Activated CD4-positive, alpha-beta T cell treated with anti-CD3 and anti-CD28 coated beads, Interleukin-2, amount 50 U/mL, for 48 hours (primary cell): ENCODE measurements at places on chromosomes 11 and 22.

DNA sequence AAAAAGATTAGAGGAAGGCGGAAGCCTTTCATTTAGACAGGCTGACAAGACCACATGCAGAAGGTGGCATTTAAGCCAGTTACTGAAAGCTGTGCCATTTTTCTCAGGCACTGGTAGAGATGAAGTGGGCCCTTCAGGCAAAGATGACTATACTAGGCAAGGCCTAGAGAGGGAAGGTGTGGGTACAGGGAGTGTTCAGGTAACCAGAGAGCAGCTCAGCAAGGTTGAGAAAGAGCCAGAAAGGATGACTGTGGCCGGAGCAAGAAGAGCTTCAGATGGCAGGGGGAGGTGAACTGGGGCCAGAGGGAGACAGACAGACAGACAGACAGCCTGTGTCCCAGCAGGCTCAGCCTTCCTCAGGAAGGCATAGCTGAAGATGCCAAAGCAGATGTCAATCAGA is 88.1 kb upstream of the NARS2 start:
- DNase-seq, result no peak

DNA sequence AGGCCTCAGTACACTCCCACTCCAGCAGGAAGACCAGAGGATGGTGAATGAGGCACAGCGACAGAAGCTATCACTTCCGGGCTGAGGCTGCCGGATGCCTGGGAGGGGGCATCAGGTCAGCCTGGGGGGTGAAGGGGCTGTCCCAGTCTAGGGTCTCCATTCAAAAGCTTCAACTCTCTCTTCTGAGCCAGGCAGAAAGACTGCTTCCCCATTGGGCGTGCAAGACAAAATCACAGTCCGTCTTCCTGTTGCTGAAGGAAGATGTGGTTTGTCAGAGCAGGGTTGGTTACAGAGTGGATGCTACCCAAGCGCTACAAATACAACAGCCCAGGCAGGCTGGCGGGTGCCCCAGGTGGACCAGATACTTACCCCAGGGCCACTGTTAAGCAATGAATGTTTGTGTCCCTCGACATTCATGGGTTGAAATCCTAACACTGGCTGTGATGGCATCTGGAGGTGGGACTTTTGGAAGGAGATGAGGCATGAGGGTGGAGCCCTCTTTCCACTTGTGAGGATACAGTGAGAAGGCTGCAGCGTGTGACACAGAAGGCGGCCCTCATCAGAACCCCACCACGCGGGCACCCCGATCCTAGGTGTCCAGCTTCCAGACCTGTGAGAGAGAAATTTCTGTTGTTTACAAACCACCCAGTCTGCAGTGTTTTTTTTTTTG is 12.0 kb downstream of the UPK3A start:
- DNase-seq, result no peak

GRCh38 chr11:113994077-113994954 is 19.4 kb downstream of the HTR3A start:
- peak; percentile 39 for DNase-seq

- DNase-seq, result no peak
These were observed 69.7 kb downstream of the TENM4 start for GRCh38 chr11:79371152-79371551.

- DNase-seq, result no peak
These were observed 25.5 kb upstream of the ACR start for GRCh38 chr22:50712341-50713007.
